ENCODE measurements at places on chromosomes 5 and 9. TPM values are rescaled to one million over a fixed set of nuclear protein-coding genes. Genes with fewer than 3 reads are reported as not detected.
A peak's percentile ranks its signal among the peaks of the same experiment; 100 is the strongest.

Gene PCDHGA5
- total RNA-seq = 12.0 TPM

Gene RIMOC1
- 12.3 TPM for total RNA-seq

Gene HTR1A
- total RNA-seq = not detected

Gene SLC25A2
- not detected for total RNA-seq

Gene HIGD2A
- 83.3 TPM for total RNA-seq

DNA sequence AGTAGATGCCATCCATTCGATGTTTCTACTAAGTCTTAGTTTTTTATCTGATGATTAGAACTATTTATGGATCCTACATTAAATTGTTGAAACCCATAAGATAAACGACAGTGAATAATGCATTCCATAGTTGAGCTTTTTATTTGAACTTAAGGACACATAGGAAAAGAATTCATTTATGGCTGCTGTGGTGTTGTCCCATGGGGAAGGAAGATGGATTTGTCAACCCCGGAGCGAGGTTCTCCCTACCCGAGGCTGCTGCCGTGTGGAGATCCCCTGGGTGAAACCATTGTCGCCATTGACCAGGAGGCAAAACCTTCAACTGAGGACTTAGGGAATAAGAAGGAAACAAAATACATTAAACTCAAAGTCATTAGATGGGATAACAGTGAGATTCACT, 146.7 kb downstream of the PRDM6 start:
- H3K27ac ChIP-seq = no peak overlapping the region
- H3K36me3 ChIP-seq = no peaks in the 10 kb centered on the region
- H3K27me3 ChIP-seq = no peaks in the 10 kb centered on the region
- H3K4me3 ChIP-seq = no peak overlapping the region
- no peak for DNase-seq

DNA sequence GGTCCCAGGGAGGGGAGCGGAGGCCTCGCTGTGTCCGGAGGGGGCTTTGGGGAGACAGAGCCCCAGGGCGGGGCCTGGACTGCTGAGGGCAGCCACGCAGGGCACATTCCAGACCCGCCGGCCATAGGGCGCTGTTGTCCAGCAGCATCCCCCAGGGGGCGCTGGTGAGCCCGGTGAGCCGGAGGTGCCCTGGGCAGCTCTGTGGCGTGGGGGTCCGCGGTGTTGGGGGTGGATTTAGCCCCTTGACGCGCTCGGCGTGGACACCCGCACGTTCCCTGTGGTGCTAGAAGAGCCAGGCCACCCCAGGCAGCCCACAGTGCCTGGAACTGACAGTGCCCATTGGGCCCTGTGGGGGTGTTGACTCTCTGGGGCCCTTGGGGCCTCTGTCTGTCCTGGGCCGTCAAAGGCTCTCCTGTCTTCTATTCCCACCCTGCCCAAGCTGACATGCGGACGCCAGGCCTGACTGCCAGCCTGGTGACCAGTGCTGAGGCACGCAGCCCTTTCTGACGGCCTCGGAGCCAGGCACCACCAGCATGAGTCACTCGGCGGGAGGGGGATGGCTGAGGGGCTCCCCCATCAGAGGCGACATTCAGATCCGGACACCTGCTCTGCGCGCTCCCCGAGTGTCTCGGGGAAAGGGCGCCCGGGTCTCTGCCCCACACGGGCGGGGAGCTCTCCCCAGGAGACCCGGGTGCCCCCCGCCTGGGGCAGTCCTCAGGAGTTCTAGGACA, 23.9 kb downstream of the TPPP start:
- H3K4me3 ChIP-seq = no peak overlapping the region
- H3K4me1 ChIP-seq = peaks cover 18% of the 10 kb centered on the region
- DNase-seq = no peak
- no peak overlapping the region for H3K27ac ChIP-seq
- H3K36me3 ChIP-seq = no peaks in the 10 kb centered on the region

DNA sequence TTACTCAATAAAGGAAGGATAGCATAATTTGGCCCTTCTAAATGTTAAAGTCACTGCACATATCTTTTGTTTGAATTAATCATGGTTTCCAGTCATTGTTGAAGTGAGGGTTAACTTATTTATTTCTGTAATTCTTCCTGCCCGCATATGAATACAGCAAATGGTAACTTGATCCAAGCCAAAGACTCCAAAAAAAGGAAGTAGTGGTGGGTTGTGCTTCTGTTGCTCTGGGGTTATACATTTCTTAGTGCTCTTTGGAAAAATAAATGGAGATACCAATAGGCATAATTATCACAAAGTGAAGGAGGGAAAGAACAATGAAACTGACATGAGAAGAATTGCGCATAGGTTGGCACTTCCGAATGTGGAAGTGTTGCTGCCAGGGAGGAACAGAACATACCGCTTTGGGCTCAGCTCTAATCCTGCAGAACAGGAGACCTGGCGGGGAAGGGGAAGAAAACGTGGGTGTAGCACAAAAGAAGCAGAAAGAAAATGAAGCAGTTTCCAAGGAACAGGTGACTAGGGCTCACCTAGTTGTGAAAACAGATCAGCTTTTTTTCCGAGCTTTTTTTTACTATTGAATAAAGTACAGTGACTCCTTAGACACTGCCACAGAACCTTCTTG, 69.7 kb upstream of the TAF11L2 start:
- no peak for DNase-seq
- H3K27ac ChIP-seq = no peak overlapping the region
- H3K4me1 ChIP-seq = no peaks in the 10 kb centered on the region
- H3K36me3 ChIP-seq = no peaks in the 10 kb centered on the region

DNA sequence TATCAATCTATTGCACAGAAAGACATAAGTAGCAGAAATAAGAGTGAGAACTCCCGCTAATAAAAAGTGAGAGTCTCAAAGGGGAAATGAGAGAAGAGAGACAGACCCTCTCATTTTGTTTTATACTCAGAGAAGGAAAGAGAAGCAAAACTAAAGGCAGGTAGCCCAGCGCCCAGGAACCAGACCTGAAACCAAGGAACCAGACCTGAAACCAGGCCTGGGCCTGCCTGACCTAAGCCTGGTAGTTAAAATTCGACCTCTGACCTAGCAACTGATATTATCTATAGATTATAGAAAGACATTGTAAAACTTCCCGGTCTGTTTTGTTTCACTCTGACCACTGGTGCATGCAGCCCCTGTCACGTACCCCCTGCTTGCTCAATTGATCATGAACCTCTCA, 134.5 kb upstream of the SEMA6A start:
- H3K36me3 ChIP-seq = no peaks in the 10 kb centered on the region
- H3K27me3 ChIP-seq = no peaks in the 10 kb centered on the region
- no peak overlapping the region for H3K27ac ChIP-seq
- no peak overlapping the region for H3K4me3 ChIP-seq
- no peaks in the 10 kb centered on the region for H3K4me1 ChIP-seq
- no peak for DNase-seq

GRCh38 chr5:62149879-62150278, 156.1 kb upstream of the KIF2A start:
- H3K4me1 ChIP-seq = no peaks in the 10 kb centered on the region
- DNase-seq = no peak
- no peak overlapping the region for H3K27ac ChIP-seq
- H3K27me3 ChIP-seq = no peaks in the 10 kb centered on the region
- no peaks in the 10 kb centered on the region for H3K36me3 ChIP-seq
- H3K4me3 ChIP-seq = no peak overlapping the region

GRCh38 chr5:127746756-127747155, 43.6 kb downstream of the CCDC192 start:
- no peak overlapping the region for H3K4me3 ChIP-seq
- no peak for DNase-seq
- H3K27me3 ChIP-seq = no peaks in the 10 kb centered on the region
- no peak overlapping the region for H3K27ac ChIP-seq

DNA sequence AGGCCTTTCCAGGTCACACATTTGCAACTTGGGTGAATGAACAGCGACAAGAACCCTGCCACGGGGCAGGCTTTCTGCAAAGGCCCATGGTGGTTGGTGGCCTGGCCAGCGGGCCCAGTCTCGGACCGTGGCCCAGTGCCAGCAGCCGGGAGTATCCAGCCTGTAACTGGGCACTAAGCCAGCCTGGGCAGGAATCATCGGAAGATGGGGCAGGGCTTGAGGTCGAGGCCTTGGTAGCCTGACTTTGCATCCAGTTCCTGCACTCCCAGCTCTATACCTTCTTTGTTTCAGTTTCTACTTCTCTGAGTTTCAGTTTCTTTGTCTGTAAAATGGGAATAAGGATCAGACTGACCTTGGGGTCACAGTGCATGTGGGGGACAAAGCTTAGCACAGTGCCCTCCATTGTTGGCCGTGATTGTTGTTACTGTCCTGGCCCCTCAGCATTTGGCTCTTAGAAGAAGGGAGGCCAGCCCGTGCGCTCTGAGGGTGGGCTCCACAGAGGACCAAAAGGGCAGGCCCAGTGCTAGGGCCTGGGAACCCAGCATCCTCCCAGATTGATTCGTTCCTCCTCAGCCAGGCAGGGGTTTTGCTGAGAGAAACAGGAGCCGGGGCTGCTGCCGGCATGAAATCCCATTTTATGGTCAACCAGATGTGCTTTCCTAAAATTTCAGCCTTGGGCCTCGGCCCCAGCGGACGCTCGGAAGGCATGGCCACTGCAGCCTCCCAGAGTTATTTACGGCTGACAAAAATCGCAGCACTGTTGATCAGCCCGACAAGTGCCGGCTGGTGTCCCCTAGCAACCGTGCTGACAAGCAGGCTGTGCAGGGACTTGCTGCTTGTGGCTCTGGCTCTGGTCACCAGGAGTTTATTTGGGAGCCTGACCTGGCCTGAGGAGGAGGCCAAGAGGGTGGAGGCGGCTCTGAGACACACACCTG, 43.6 kb downstream of the JADE2 start:
- peak; percentile 77 for DNase-seq
- no peaks in the 10 kb centered on the region for H3K27me3 ChIP-seq
- H3K4me1 ChIP-seq = peaks cover 44% of the 10 kb centered on the region
- H3K4me3 ChIP-seq = no peak overlapping the region
- peaks cover 8% of the 10 kb centered on the region for H3K36me3 ChIP-seq

Measured in tibial nerve (tissue), 4 donors.